AG08396 (cell line): ENCODE measurements at places on chromosomes 3 and 15.

DNA sequence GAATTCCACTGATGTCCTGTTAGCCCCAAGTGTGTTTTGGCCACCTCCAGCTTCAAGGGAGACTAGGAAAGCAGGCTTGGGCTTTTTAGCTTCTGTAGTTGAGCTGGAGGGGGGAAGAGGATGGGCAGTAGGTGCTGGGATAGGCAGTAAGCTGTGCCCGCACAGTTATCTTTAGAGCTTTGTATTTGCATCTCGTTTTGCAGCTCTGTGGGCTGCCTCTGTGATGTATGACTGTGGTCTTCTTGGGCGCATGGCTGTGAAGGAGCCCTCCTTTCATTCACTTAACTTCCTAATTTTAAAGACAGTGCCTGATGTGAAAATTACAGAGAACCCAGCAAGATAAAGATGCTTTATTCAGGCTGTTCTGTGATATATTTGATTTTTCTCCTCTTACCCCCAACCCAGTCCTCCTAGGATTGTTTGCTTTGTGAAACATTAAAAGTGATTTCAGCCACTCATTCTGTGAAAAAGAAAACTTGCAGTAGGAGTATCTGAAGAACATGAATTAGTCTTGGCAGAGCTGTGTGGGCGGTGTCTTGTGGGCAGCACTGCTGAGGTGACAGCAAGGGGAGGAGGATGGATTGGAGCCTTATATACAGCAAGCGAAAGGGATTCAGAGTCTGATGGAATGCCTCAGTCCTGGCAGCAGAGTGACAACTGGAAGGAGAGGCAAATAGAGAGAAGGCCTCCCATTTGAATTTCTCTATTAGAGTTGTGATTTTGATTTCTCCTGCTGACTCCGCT lies 74.3 kb downstream of the LARS2 start:
- peak; percentile 18 for DNase-seq

GRCh38 chr3:36969540-36970432 lies 23.1 kb downstream of the EPM2AIP1 start:
- peak; percentile 79 for DNase-seq

DNA sequence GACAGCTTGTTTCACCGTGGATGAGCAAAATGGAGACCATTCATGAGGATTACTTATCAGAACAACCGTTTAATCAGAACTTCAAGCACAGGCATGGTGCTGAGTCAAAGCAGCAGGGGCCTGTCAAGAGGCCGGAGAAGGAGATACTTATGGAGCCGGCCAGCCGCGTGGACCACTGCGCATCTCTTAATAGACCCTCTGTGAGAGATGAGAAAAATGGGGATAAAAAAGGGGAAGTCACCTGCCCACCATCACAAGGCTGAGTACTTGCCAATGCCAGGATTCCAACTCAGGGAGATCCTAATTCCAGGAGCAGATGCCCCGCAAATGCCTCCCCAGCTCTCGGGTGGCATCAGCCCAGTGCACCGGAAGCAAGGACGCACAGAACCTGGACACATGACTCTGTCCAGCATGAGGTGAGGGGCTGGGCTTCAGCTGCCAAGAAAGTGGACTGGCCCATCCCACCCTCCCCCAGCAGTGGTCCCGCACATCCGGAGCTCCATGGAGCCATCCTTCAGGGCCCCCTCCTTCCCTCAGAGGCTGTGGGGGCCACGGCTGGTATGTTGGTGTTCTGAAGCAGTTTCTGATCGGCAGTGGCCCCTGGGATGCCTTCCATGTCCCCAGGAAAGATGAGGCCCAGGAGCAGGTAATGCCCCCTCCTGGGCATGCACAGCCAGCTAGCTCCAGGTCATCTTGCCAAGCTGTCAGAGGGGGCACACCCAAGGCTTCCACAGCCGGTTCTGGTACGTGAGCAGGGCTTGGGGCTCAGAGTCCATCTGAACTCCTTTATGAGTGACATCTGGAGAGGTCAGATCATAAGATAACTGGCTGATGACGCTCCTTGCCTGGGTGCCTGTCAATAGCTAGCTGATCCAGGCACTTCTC lies 143.8 kb downstream of the ATP10A start:
- DNase-seq, result no peak

DNA sequence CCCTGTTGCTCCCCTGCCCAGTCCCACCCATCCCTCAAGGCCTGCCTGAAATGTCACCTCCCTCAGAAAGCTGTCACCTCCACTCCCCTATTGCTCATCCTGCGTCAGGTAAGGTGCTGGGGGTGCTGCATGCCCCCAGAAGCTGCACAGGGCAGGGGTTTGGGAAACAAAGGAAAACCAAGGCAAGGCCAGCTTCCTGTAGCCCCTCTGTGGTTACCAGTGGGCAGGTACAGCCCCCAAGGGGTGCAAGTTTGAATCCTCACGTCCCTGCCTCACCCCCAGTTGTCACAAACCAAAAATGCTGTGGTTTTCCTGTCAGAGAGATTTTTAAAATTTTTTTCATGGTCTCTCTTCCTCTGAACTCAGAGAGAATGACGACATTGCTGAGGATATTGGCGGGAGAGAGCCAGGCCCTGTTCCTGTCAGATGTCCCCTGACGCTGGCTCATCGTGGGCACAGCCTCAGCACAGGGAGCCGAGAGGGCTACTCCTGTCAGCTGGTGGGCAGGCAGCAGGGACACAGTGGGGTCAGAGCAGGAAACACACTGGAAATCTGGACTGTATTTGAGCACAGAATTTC lies 27.0 kb downstream of the PSTPIP1 start:
- peak; percentile 60 for DNase-seq

DNA sequence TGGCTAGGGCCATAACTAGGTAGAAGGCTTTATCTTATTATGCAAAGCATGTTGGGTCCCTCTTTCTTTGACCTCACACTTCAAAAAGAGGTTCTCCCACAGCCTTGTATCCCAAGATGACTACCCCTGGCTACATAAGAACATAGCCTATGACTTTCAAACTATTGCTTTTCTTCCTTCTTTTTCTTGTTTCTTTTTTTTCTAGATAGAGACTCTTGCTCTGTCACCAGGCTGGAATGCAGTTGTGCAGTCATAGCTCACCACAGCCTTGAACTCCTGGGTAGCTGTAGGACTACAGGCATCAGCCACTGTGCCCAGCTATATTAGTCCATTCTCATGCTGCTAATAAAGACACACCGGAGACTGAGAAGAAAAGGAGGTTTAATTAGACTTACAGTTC lies 47.2 kb downstream of the DIPK2A start:
- DNase-seq, result peak; percentile 17
